ENCODE measurements at places on chromosomes 1 and 21.

- no peak for DNase-seq
Measured at GRCh38 chr1:183689762-183690204, 36.7 kb upstream of the APOBEC4 start.

GRCh38 chr1:99737016-99737415 is 29.4 kb downstream of the FRRS1 start:
- no peak for DNase-seq

- DNase-seq, result no peak
Measured at GRCh38 chr1:110215621-110216515, 5.8 kb downstream of the KCNC4 start.

- no peak for DNase-seq
Measured at GRCh38 chr1:176795929-176796328, 333.0 kb downstream of the PAPPA2 start.

All from stimulated activated CD8-positive, alpha-beta memory T cell treated with anti-CD3 and anti-CD28 coated beads, Interleukin-4, amount 100 ng/mL, for 1 hour (primary cell).